ENCODE measurements at places on chromosomes 12 and 14.

DNA sequence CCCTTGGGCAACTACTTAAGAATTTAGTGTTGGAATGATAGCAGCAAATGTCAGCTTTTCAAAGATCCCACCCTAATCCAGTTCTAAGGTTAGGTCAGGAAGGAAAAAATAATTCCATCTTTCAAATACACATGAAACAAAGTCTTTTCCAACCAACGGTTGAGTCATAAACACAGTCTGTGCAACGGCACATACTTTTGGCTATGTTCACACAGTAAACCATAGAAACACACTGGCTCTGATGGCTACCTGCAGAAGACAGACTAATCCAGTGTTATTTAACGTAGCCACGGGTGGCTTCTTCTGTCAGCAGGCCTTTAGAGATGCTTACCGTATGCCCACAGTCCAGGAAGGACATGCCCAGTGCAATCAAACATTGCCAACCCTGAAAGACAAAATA lies 35.7 kb downstream of the HIGD1C start:
- no peak for DNase-seq

GRCh38 chr14:90409209-90409730 lies 12.4 kb downstream of the CALM1 start:
- no peak for DNase-seq

DNA sequence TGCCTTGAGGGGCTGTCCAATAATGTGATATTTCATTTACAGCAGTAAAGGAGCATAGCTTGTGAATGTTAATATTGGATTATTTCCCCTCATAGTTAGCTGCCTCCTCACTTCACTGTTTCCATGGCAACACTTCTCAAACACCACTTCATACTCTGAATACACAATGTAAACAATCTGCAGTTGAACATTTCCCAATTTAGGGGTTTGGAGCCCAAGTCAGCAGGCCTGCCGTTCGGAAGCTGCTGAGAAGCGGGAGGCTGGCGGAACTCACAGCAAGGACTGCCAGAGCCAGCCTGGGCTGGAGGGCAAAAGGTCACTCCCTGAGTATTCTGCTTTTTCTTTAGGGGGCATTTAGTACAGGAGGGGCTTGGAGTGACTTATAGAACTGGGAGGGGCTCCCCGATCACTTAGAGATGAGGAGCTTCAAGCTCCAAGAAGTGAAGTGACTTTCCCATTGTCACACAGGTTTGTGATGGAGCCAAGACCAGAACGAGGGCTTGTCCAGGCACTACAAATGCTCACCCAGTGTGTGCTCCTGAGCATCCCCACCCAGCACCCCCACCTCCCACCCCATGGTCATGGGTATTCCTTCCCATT lies 12.1 kb upstream of the SLC24A4 start:
- DNase-seq = no peak

- DNase-seq = no peak
Measured at GRCh38 chr14:92450351-92451070, 63.1 kb upstream of the RIN3 start.

GRCh38 chr12:115990241-115990640 lies 287.3 kb downstream of the MED13L start:
- DNase-seq = no peak

GRCh38 chr12:99253068-99253467 lies 394.5 kb upstream of the GARIN6 start:
- no peak for DNase-seq

GRCh38 chr12:66387117-66387516 lies 84.8 kb downstream of the HELB start:
- DNase-seq = no peak

GRCh38 chr12:116919706-116920485 lies 9.1 kb downstream of the FBXW8 start:
- no peak for DNase-seq

- no peak for DNase-seq
Measured at GRCh38 chr14:60197629-60198303, 32.6 kb upstream of the DHRS7 start.

GRCh38 chr12:5656836-5657235 lies 224.9 kb downstream of the NTF3 start:
- DNase-seq = no peak

GRCh38 chr14:106069804-106070625 lies 543.6 kb downstream of the TMEM121 start:
- DNase-seq = no peak

DNA sequence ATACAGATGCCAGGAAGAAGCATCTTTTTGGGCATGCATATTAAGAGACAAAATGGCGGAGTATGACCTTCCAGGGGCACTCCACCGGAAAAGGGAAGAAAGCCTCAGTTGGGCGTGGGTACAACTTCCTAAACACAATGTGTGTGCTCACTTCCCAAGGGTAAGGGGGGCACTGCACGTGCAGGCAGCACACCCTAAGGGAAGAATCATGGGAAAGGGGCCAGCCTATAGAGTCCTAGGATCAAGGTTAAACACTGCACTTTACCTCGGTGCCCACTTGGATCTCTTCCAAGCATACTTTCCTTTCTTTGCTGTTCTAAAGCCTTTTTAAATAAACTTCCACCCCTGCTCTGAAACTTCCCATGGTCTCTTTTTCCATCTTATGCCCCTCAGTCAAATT lies 14.8 kb downstream of the OR6J1 start:
- DNase-seq = no peak

Data from GM12891 (cell line).